Stimulated activated CD8-positive, alpha-beta memory T cell treated with anti-CD3 and anti-CD28 coated beads, Interleukin-7, amount 100 ng/mL, for 1 hour (primary cell): ENCODE measurements at places on chromosomes 3 and 15.
A peak's percentile ranks its signal among the peaks of the same experiment; 100 is the strongest.

DNA sequence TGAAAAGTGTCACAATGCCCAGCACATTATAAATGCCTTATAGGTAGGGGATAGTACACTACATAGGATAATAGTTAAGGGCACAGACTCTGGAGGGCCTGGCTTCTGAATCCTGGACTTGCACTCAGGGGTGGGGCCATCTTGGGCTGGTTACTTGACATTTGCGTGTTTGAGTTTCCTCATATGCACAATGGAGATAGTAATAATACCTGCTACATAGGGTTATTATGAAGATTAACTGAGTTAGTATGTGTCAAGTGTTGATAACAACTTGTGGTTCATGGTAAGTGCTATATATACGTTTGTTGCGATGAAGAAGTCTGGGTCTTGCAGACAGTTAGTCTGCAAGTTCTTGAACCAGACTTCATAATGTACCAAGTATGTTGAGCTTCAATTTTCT is 37.0 kb downstream of the MITF start:
- no peak for DNase-seq

- no peak for DNase-seq
Observed at GRCh38 chr15:68340726-68341671, 63.5 kb downstream of the FEM1B start.

DNA sequence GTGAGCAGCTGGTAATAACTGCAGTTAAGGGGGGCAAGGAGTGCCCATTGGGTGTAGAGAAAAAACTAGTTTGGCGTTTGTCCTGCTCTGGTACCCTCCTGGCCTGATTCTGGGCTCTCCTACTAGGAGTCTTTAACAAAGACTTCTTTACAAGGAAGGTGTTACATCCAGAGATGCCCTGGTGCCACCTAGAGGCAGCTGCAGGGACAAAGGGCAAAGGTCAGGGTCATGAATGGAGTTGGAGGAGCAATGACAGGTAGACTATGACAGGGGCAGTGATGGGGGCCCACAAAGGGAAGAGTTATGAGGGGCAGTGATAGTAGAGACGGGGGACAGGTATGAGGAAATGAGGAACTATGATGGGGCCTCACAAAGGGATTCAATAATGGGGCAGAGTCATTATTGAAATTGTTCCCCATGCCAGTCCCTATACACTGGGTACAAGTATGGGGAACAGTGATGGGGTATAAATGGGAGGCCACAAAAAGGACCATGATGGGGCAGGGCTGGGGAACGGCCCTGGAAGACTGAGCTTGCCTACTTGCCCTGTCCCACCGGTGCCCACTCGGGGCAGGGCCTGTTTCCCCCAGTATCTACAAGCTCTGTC is 7.9 kb downstream of the CCDC71 start:
- DNase-seq = peak; percentile 34

DNA sequence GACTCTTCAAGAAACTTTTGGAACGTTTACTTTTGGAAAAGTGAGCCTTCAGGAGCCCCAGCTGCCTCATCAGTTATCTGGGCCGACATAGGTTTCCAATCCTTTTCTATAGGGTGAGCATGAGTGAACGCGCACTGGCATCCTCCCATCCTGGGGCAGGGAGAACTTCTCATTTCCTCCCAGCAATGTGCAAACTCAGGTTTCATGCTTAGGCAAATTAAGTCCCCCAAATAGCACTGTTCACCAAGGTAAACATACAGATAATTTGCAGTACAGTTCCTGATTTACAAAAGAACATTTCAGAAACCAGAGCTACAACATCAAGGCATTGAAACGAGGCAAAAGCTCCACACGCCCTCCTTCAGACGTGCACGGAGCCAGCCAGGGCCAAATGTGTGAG is 333.5 kb upstream of the NR2E3 start:
- no peak for DNase-seq

DNA sequence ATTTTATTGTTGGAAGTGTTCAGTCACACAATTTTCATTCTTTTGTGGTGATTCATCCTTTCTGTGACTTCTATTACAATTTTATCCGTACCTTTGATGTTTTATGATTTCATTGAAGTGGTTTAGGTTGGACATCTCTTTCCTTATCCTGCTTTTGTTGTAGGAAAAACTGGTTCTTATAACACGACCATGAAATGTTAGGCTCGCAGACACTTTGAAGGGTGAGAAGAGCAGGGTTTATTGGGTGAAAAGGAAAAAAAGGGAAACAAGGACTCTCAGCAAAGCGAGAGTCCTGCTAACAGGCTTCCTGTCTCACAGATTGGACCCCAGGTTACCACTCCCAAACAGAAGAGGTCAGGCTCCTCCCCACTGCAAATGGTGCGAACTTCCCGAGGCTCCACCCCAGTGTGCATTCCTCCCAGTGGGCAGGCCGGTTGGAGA is 257.4 kb downstream of the STXBP5L start:
- DNase-seq = no peak

DNA sequence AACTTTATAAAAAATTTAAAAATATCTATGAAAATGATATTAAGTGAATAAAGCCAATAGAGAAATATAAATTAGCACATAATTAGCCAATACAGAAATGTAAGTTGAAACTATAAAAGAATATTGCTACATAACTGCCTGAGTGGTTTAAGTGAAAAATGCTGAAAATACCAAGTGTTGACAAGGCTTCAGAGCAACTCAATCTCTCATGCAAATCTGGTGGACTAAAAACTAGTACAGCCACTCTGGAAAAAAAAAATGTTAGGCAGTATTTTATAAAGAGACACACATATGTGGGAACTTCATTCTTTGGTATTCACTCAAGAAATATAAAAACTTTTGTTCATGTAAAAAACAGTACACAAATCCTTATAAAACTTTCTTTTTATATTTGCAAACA is 833.7 kb upstream of the ROBO1 start:
- DNase-seq = no peak

GRCh38 chr3:129560911-129561594 is 18.1 kb downstream of the H1-8 start:
- no peak for DNase-seq

DNA sequence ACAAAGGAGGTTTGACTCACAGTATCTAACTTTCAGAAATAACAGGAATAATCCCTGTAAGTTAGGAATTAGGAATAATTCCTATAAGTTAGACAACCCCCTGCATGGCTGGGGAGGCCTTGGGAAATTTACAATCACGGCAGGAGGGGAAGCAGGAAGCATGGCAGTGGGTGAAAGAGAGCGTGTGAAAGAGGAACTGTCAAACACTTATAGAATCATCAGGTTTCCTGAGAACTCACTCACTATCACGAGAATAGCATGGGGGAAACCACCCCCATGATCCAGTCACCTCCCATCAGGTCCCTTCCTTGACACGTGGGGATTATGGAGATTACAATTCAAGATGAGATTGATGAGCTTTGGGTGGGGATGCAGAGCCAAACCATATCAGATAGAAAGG is 385.5 kb downstream of the IL20RB start:
- no peak for DNase-seq

- no peak for DNase-seq
Observed at GRCh38 chr3:83034806-83035703, 1273.6 kb upstream of the GBE1 start.

- no peak for DNase-seq
Observed at GRCh38 chr3:154034797-154035330, 86.3 kb upstream of the ARHGEF26 start.

- no peak for DNase-seq
Observed at GRCh38 chr15:25397100-25397499, 41.7 kb downstream of the UBE3A start.

DNA sequence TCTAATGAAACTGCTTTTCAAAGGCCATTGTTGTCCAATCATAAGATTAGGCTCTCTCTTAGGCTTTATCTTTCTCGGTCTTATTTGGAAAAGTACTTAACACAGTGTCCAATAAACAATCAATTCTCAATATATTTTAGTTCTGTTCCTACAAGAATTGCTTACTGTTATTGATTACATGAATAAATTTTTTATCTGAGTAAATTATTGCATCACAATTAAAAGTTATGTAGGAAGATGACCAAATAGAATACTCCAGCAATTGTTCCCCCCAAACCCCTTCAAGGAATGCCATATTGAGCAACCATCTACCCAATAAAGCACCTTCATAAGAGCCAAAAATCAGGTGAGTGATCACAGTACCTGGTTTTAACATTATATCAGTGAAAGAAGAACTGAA is 55.0 kb upstream of the RFX7 start:
- no peak for DNase-seq

DNA sequence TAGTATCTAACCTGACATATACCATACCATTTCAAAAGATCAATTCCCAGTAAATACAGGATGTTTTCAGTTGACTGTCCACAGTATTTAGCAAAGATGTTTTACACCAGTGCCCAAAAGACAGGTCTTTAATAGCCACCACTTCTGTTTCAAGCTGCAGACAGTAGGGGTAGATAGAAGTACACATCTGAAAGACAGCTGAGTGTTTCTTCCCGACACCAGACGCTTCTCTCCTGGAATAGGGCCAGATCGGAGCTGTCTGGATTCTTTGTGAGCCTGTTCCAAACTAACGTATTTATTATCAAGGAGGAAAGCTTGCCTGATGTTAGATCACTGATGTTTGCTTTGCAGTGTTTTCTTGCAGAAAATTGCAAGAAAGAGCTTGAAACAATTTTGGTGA is 136.1 kb upstream of the RBMS3 start:
- no peak for DNase-seq

DNA sequence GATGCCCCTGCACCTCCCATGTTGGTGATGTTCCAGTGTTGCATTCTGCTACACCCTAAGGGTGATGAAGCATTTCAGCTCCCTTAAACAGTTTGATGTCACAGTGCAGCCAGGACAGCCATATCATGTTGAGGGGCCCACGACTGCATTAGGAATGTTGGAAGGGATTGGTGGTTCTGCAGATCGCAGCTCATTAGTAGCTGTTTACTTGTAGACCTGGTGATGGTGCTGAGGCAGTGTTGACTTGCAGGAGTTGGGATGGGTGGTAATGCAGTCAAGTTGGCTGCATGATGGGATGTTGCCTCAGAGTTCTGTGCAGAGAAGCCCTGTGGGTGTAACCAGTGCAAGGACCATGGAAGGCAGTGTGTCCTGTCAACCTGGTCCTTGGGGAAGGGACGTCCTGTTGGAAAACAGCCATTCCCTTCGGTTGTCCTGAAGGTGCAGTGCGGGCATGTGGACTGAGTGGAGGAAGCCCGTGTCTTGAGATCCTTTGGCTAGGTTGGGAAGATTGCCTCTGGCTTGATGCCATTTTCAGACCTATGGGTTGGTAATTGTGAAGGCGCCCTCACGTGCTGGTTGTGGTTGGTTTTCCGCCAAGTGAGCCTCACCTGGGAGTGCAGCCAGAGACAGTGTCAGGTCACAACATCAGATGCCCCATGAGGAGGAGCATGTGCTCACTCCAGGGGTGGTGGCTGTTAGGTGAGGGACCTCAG is 100.7 kb downstream of the SNRPN start:
- no peak for DNase-seq

DNA sequence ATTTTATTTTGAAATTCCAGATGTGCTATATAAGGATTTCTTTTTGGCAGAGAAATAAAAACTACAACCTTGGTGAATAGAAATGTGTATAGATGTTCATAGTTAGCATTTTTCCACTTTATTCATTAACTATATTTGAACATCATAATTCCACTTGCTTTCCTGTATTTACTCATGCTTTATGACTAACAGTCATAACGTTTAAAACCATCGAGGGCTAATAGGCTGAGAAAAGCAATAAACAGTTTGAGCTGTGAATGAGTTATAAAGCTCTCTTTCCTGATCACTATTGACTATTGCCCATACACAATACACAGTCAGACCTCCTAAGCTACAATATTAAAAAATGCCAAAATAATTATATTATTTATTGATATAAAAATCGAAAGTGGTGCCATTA is 502.1 kb upstream of the RASGRP1 start:
- DNase-seq = no peak

GRCh38 chr3:147356909-147357900 is 49.1 kb downstream of the ZIC4 start:
- DNase-seq = no peak

DNA sequence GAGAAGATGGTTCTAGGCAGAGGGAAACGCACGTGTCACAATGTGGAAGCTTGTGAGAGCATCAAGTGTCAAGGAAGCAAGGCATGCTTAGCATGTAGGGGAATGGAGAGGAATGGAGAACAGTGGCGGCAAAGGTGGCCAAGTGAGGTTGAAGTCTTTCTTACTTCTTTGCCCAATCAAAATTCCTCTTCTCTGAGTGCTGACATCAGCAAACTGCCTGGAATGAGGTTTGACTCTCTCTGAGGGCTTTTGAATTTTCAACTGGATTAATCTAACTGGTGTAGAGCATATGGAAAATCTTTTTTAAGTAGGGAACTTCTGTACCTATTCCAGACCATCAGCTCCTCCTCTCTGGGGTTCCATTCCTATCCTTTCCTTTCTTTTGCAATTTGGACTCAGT is 61.9 kb upstream of the BNC1 start:
- DNase-seq = no peak

GRCh38 chr3:12722226-12722625 is 36.8 kb downstream of the TMEM40 start:
- DNase-seq = no peak

DNA sequence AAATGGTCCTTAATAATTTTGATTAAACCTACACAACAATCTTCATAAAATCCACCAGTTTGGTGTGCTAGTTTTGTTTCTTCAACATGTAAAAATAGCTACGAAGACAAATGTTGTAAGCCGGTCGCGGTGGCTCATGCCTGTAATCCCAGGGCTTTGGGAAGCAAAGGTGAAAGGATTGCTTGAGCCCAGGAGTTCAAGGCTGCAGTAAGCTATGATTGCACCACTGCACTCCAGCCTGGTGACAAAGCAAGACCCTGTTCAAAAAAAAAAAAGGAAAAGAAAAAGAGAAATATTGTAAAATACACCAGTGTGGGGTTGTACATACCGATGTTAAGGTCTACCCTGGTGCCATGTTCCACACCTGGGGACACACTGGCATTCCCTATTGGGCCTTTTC is 75.1 kb downstream of the LDHAL6B start:
- DNase-seq = no peak

GRCh38 chr15:85595804-85596536 is 198.8 kb downstream of the KLHL25 start:
- DNase-seq = no peak

- DNase-seq = no peak
Observed at GRCh38 chr15:92921215-92922131, 21.3 kb downstream of the CHD2 start.

GRCh38 chr15:75112278-75112847 is 89.0 kb downstream of the PPCDC start:
- DNase-seq = no peak

DNA sequence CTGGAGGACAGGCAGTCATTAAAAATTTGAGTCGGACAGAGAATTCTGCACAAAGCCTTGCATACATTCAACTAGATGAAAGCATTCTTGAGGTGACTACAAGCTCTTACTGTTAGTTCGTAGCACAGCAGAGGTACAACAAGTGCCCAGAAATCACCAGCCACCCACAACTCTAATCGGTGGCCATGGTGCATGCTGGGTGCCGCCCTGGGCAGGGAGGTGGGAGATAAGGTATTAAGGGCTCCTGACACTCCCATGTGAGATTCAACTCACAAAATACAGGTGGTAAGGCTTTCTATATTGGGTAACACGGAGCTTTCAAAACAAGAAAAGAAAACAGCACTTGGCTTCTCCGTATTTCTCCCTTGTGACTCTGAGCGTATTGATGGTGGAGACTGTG is 66.0 kb downstream of the MEIS2 start:
- no peak for DNase-seq

- no peak for DNase-seq
Observed at GRCh38 chr15:59812889-59813288, 123.8 kb upstream of the BNIP2 start.
